ENCODE measurements at places on chromosomes 4 and X.

DNA sequence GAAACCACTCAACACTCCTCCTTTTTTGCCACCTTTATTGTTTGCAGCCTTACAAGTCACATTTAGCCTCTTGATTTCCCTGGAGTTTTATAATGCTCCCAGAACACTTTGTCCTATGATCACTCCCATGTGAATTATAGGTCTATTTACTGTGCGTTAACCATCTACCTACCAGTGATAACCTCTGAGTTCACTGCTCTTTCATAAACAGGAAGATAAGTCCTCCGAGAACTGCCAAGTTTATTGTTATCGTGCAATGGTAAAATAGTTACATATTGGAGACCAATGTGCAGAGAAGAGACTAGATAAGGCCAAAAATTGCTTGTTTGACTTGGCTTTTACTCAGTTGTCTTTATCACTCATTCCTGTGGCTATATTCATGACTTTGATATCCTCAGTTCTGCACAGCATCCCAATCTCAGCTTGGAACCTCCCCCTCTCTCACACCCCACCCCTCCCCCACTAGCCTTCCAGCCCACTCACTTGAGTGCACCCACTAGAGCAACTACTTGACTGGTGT, 12.9 kb upstream of the NUDT9 start:
- no peak for DNase-seq

DNA sequence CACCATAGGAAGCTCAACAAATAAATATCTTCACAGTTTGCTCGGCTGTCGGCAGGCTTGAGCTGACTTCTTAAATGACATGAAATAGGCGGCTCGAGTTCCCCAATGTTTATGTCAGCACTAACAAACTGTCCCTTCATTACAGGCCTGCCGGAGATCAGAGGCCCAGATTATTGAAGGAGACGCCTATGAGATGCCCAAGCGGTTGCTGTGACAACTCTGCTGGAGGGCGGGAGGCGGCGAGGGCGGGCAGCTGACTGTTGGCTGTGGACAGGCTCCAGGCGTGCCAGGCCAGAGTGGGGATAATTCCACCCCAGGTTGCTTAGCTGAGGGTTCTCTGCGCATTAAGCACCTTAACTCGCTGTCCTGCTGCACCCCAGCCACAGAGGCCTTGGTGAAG, 39.2 kb upstream of the MSX1 start:
- no peak for DNase-seq

DNA sequence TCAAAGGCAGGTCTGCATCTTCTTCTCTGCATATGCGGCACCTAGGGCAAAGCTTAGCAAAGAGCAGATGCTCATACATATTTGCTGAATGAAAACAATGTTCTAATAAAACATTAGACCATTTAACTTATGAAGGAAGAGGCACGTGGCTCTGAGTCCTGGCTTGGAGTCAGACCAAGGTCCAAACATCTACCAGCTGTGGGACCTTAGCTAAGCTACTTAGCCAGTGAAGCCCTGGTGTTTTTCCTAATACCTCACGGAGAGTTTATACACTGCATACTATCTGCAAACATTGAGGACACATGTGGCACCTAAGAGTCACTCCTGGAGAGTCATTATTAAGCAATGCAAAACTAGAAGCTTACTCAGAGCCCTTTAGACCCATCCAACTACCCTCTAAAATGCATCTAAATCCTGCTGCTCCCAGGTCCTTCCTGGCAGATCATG, 9.0 kb downstream of the PDGFC start:
- DNase-seq = no peak

DNA sequence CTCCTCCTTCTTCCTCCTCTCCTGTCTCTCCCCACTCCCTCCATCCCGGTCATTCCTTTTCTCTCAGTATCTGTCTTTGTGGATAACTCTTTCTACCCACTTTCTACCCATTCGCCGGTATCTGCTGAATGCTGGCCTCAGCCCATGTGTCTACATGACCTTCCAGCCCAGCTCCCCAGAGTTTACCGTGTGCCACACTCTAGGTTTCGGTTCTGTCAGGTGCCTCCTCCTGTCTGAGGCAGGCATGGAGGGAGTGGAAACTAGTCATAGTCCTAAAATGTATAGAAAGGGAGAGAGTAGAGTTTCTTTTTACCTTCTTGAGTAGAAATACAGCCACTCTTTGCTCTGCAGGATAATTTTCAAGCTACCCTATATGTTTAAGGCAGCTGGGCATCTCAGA, 33.5 kb upstream of the SCRG1 start:
- no peak for DNase-seq

DNA sequence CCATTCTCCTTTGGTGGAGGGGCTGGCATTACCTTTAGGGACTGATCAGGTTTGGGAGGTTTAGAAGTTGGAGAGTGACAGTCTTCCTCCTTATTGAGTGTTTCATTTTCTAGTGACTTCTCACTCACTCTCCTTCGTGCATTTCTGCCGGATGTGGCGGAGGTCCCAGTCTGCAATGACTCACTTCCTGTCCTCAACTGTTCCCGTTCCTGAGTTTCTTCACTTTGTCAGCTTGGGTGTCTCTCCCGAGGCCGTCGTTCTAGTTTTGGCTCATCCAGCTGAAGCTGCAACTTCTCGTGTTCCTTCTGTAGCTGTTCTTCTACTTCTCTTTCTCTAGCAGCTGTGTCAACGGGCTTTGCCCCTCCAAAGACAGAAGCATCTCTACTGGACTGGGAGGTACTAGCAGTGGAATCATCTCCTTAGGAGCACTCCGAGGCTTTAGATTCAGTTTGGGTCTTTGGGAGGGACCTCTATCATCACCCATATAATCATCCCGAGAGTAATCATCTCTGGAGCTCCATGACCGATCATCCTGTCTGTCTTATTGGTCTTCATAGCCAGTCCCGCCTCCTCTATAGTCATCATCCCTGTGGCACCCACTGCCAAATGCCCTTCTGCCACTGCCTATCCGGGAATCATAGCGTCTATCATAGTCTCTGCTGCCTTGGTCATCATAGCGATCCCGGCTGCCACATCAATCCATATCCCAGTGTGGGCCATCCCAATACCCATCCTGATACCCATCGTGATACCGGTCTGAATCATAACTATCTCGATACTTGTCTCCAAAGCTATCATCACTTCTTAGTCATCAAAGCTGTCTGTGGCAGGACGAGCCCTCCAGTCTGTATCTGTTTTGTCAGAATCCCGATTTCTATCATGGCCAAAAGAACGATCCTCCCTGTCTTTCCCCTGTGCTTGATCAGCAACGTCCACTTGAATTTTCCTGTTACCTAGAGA, 35.3 kb upstream of the VSIG4 start:
- DNase-seq = no peak

GRCh38 chr4:41452484-41453225, 85.3 kb upstream of the LIMCH1 start:
- DNase-seq = no peak

- no peak for DNase-seq
Measured at GRCh38 chrX:133699023-133699728, 283.9 kb upstream of the GPC4 start.

DNA sequence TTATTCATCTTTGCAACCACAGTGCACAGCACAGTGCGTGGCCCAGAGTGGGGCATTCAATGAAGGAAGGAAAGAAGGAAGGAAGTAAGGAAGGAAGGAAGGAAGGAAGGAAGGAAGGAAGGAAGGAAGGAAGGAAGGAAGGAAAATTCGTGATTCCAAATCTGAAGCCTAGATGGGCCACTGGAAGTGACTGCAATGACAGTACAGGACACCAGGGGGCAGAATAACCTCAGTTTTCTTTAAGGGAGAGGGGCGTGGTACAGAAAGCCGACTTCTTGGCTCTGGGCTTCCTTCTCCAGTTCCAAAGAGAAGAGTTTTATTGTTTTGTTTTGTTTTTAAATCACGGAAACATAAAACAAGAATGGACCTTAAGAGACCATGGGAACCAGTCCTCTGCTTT, 47.8 kb downstream of the APLN start:
- no peak for DNase-seq

DNA sequence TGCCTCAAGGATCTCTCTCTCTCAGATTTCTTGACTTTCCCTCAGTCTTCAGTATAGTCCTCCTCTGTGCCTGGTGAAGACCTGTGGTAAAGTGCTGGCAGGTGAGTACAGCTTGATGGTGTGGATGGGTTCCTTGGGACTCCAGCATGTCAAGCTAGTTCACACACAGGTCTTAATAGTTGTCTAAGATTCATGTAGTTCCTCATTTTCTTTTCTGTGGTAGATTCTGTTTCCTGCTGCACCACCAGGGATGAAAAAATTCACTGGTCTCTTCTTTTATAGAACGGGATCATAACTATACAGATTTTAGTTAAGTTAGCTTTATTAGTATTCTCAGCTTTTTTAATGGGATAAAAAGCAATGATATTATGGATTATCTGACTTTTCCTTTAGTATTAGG, 32.5 kb upstream of the PAQR3 start:
- DNase-seq = no peak

DNA sequence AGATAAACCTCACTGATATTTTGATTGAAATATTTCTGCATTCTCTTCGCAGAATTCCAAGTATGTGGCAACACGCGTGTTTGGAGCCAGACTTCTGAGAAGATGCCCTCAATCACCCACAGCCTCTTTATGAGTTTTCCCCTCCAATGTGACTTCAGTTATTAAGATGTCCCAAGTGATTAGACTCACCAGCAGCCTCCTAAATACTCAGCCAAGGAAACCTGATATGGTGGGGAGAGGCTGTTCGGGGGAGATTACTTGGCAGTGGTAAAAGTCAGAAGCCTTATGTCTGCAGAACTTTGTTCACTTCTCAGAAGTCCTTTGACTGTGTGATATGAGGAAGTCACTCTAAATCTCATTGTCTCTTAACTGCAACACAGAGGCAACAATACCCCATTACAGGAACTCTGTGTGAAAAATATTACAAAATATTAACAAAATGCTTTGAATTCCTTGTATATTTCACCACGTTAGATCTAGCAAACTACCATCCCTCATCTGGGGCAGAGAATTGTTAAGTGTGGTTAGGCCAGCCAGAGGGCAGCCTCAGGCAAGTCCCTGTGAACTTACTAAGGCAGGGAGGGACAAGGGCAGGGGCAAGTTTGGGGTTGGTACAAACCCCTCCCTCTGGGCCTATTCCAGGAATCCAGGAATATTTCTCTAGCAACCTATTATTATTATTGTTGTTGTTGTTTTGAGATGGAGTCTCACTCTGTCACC, 151.4 kb upstream of the USP9X start:
- DNase-seq = no peak

DNA sequence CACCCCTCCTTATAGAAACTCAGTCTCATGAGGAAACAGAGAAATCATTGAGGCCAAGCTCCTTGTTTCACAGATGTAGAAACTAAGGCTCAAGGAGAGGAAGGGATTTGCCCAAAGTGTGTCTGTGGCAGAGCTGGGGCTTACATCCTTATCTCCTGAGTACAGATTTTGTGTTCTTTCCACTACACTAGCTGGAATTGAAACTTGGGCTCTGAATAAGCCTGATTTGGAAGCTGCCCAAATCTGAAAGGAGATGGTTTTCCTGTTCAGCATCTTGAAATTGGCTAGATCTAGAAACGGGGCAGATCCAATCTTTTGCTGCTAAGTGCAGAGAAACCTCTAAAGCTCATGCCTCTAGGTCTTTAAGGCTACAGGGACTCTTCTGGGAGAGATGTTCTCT, 24.3 kb downstream of the AWAT2 start:
- no peak for DNase-seq

GRCh38 chr4:94498502-94498901, 46.8 kb downstream of the PDLIM5 start:
- DNase-seq = no peak

- no peak for DNase-seq
Measured at GRCh38 chr4:148390311-148390710, 51.9 kb downstream of the NR3C2 start.

GRCh38 chr4:39970671-39971640, 6.8 kb downstream of the PDS5A start:
- no peak for DNase-seq

GRCh38 chrX:107936434-107936730, 45.8 kb downstream of the TEX13B start:
- DNase-seq = no peak

GRCh38 chr4:99868126-99868596, 26.1 kb downstream of the LAMTOR3 start:
- no peak for DNase-seq

GRCh38 chr4:117334451-117335188, 249.2 kb upstream of the TRAM1L1 start:
- no peak for DNase-seq

DNA sequence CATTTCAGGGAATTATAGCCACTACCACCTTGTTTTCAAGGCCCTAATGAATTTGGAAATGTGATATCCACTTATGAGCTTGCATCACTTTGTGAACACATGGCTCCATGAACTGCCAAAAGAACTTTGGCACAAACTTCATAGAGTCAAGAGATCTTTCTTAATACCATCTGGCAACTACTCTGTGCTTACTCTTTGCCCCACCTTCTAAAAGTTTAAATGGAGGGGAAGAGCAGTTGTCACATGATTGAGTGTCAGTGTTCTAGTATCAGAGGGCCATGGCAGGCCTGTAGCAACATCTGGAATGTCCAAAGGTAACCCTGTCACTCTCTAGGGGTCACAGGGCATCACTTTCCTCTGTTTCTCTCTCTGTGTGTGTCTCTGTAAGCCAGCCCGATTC, 2.6 kb upstream of the ADH1B start:
- DNase-seq = no peak

- DNase-seq = no peak
Measured at GRCh38 chr4:106618956-106619355, 250.4 kb upstream of the GIMD1 start.

DNA sequence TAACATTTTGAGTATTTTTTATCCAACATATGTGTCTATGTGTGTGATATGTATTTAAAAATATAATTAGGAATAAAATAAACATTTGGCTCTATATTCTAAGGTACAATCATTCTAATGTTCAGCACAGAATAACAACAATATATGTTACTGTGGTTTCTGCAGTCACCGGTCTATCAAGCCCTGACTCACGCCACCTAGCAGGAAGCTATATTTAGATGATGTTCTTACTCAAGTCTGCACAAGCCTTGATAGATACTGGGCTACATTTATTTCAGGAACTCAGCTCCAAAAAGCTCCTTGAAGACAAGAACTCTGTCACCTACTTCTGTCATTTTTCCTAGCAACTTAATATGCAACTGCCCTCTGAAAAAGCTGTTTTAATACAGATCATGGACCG, 152.0 kb upstream of the FTHL17 start:
- DNase-seq = no peak

DNA sequence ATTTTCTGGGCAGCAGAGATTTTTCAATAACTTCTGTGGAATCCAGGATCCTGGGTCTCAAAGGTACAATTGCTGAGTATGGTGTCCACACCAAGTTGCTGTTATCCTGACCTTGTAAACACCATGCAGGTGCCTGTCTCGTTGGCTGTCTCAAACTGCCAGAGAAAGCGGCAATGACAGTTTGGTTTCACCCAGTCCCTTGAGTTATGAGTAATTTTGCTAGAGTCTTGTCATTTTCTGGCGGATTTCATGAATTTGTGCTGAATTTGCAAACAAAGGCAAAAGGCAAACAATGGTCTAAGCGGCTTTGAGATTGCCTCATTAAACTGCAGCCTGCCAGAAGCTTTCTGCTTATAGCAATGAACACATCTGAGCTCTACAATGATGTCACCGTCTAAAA, 847.9 kb downstream of the RAB28 start:
- no peak for DNase-seq

- no peak for DNase-seq
Measured at GRCh38 chrX:39859991-39860861, 237.5 kb downstream of the BCOR start.
